Cardiac muscle cell (in vitro differentiated cells and primary cell): ENCODE measurements at places on chromosomes 5 and 9. TPM values are rescaled to one million over a fixed set of nuclear protein-coding genes. Genes with fewer than 3 reads are reported as not detected.

Gene IFNA10
- total RNA-seq: not detected in 2 replicates

DNA sequence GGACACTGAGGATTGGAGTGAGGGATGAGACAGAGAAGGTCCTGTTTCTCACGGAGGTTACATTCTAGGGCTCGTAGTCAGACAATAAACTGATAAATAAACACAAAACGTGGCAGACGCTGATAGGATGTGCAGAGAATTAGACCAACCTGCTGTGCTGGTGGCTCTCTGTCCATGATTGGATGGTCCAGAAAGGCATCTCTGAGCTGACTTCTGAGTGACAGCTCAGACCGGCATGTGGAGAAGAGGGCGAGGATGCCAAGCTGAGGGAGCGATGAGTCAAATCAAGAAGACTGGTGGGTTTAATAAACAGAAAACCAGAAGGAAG, 132.3 kb upstream of the TAF11L2 start:
- DNase-seq: no peak

GRCh38 chr9:33230756-33231622, 9.0 kb upstream of the SPINK4 start:
- DNase-seq: no peak

DNA sequence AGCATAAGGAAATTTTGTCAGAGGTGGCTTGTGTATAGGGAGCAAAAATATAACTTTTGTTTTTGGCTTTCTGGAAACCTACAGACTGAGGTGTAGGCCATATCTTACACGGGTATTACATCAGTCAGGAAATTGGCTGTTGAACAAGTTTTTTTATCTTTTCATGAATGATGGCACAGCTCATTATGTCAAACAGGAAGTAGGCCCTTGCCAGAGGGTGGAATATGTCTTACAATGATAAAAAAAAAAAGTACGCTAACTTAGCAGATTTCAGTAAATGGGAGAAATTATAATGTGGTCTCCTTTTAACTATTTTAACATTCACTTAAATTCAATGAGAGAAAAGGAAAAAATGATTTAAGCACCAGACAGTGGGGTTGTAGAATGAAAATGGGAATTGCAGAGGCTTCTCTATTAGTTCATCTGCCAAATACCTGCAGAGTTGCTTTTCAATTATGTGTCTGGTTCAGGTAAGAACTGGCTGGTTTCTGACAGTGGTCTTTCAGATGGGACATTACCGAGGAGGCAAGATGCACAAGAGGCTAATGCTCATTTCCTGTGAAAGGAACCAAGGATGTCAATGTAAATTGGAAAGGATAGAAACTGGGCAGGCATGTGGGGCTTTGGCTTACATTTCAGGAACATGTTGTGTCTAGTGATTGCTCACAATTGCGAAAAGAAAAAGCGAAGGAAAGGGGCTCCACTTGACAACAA, 169.9 kb downstream of the NNT start:
- no peak for DNase-seq

Gene IRX4
- 284 and 308 TPM in 2 replicates for total RNA-seq

DNA sequence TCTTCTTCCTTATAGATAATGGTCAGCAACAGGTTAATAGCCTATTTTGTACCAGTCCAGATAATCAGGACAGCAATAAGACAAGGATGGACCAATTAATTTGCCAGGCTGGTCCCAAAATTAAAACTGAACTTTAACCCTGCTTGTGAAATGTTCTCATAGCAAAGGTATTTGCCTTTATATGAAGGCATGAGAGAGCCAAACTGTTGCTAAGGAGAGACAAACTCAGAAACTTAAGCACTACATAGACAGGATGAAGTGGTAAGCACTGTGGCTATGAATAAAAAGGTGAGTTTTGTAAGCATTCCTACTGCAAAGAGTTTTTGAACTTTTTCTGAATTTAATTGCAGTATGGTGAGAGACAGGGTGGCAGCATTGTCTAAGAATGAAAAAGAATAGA, 174.7 kb upstream of the PPP1R2B start:
- DNase-seq: no peak

- DNase-seq: no peak
Observed at GRCh38 chr5:145375521-145375920, 459.6 kb downstream of the PRELID2 start.

- DNase-seq: peak; percentile 97
Observed at GRCh38 chr9:116234081-116234480, 80.5 kb downstream of the PAPPA start.

Gene ASPN
- total RNA-seq: not detected in 2 replicates
